A549 treated with Hydrocortisone at 1 μM for 4 hours (cell line): ENCODE measurements at places on chromosomes 6 and 20. TPM values are rescaled to one million over a fixed set of nuclear protein-coding genes. Genes with fewer than 3 reads are reported as not detected.

Gene VGLL2
- not detected in 5 replicates for total RNA-seq

Gene PGBD1
- 4.5 to 5.7 TPM (median 5.1 TPM) in 5 replicates for total RNA-seq

Gene BEND6
- total RNA-seq: 0.65 to 0.92 TPM (median 0.88 TPM) in 5 replicates

Gene HLA-DPA1
- 0.08 to 0.25 TPM in 2 of 5 replicates, not detected in the others for total RNA-seq

Gene KCNK16
- total RNA-seq: not detected in 5 replicates

Gene GFRAL
- not detected in 5 replicates for total RNA-seq

Gene SEL1L2
- not detected in 5 replicates for total RNA-seq

Gene TOMM34
- 38.2 to 44.5 TPM (median 42.0 TPM) in 5 replicates for total RNA-seq
